ENCODE measurements at places on chromosomes 2 and 18. TPM values are rescaled to one million over a fixed set of nuclear protein-coding genes. Genes with fewer than 3 reads are reported as not detected.

DNA sequence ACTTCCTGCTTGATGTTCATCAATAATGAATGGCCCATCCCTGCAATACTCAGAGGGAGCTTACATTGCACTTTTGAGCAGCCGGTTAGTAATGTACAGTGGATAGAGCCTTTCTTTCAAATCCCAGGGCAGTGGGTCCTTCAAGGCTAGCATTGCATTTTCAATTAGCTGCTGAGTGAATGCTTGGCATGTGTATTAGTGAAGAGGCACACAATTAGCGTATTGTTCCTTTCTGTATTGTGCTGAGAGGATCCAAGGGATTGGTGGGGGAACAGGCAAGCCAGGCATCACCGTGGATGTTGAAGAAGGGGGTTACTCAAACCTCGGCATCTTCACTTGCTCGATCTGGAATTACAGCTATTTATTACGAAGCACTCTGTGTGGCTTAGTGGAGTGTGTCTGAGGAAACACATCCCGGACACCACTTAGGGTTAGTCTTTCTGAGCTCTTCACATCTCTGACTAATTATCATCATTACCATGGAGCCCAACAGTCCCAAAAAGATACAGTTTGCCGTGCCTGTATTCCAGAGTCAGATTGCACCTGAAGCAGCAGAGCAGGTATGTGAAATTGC, at the start of gene PPP1R1C:
PPP1R1C (plus strand) TSS at position 222 of the 574 bp plus-strand sequence; CDS start at position 480, 258 bp downstream.
- DNase-seq, result no peak

- DNase-seq, result no peak
These were observed 43.4 kb downstream of the MYL12B start for GRCh38 chr18:3305354-3305762.

GRCh38 chr2:176182671-176183070, 5.8 kb upstream of the HOXD1 start:
- DNase-seq, result no peak

The RTP5 gene
- total RNA-seq, result 0.60 TPM

- no peak for DNase-seq
These were observed 5.2 kb upstream of the PRLH start for GRCh38 chr2:237561221-237561620.

The ANTXR1 gene
- 0.11 TPM for total RNA-seq

DNA sequence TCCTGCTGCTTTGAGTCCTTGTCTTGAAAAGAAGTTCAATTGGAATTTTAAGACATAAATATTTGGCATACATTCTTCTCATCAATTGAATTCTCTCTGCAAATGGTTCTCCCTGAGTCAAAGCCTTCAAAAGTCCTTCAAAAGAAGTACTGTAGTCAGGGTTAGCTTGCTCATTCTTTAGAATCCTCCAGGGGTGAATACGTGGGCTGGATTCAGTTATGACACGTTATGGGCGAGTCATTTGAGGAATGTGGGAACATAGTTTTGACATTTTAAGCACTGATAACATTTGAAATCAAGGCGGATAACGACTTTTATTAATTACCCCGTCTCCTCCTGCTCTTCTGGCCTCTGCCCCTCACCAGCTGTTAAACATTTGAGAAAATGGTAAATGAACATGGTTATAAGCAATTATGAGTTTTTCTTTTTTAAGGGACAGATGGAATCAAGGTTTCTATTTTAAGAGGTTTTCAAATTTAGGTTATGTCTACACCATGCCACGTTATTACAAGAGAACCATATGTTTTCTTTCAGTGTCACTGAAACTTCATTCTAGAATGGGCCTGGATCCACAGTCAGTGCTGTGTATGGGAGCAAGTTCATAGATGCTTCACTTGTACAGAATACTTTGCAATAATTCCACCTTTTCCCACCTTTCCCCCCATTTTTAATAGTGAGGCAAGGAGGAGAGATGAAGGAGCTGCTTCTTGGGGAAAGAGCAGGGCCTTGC, 273.1 kb downstream of the TSN start:
- no peak for DNase-seq

- no peak for DNase-seq
These were observed 169.2 kb downstream of the CDH20 start for GRCh38 chr18:61502472-61502871.

DNA sequence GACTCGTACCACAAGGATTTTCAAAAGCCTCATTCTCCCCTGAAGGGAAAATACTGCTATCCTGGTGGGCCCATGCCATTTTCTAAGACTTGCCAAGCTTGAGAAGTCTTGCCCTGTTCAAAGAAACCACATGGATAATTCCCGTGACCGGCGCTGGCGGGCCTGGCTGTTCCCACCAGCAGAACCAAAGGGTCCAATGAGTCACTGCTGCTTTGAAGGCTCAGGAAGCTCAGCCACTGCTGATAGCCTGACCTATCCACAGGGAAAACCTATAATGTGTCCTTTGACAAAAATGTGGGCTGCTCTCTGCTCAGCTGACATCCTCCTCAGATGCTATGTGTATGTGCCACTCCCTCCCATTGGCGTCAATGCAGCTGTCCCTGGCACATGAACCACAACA, 137.9 kb upstream of the RAB12 start:
- no peak for DNase-seq

The CREG2 gene
- not detected for total RNA-seq

DNA sequence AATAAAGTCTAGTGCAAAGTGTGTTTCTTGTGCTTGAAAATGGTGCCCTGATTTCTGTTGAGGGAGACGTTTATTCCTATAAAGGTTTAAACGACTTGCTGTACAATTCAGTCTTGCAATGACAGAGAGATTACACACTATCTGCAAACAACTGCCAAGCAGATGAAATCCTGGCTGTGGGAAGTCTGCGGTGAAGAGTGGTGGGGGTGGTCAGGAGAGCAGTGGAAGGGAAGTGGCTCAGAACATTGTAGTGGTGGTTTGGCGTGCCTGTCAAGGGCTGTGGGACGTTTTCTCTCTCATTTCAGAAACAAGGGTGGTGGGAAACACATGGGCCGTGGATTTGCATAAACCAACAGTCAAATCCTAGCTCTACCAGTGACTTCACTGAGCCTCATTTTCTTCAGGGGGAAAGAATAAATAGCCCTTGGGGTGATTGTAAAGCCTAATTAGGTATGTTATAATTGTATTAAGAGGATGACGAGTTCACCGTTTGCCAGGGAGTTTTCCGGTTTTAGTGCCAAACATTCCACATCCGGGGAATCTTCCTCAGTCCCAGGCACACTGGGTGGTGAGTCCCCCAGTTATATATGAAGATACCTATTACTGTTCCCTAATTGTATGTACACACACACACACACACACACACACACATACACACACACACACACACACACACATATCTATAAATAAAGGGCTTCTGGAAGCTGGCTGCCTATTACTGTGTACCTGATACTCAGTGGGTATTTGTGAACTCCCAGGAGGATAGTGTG, 115.0 kb downstream of the SPTBN1 start:
- DNase-seq, result peak; percentile 80

- DNase-seq, result no peak
These were observed 674.5 kb downstream of the KCNJ3 start for GRCh38 chr2:155372969-155373368.

GRCh38 chr2:25400576-25401216, 59.0 kb upstream of the DNMT3A start:
- DNase-seq, result no peak

DNA sequence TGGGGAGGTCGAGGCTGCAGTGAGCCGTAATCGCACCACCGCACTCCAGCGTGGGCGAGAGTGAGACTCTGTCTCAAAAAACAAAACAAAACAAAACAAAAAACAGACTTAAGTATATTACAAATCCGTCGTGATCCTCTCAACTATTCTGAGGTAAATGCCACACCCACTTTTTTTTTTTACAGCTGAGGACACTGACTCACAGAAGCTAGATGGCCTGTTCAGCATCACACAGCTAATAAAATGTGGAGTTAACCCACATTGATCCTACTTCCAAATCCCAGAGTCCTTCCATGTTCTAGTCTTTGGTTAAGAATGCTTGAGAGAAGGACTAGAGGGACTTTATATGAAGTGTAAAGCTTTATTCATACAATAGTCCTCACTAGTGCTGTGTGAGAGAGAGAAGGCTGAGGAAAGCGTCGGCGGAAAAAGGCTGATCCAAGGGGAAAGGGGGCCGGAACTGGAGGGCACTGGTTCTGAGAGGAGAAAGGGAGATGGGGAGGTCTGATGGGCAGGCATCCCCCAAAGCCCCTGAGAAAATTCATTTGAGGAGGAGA, 627 bp downstream of the RNF25 start:
- no peak for DNase-seq

GRCh38 chr2:71511776-71512175, 58.4 kb downstream of the DYSF start:
- no peak for DNase-seq

- DNase-seq, result no peak
These were observed 325.8 kb downstream of the CCDC178 start for GRCh38 chr18:33114749-33115148.

DNA sequence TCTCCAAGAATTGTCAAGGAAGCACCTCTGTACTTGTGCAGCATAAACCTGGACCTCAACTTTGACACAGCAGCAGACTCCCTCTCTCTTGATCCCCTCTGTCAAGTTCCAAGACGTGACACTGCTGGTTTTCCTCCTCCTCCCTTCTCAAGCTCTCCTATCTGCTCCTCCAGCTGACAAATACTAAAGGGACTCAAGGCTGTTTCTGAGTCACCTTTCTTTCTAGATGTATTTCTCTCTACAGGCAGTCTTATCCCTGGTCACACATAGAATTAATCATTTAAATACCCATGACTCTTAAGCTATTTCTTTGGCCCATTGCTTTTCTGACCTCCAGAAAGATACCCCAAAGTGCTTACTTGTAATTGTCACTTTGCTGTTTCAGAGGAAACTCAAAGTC, 53.5 kb downstream of the SEPTIN10 start:
- DNase-seq, result no peak

- DNase-seq, result no peak
These were observed 10.7 kb downstream of the DOCK10 start for GRCh38 chr2:225031599-225031998.

GRCh38 chr2:117085737-117086136, 728.8 kb upstream of the DDX18 start:
- no peak for DNase-seq

The SLC35G4 gene
- total RNA-seq, result not detected

GRCh38 chr2:135091681-135092080, 39.6 kb downstream of the RAB3GAP1 start:
- DNase-seq, result no peak

- no peak for DNase-seq
These were observed 2.8 kb downstream of the MSH2 start for GRCh38 chr2:47405757-47406156.

DNA sequence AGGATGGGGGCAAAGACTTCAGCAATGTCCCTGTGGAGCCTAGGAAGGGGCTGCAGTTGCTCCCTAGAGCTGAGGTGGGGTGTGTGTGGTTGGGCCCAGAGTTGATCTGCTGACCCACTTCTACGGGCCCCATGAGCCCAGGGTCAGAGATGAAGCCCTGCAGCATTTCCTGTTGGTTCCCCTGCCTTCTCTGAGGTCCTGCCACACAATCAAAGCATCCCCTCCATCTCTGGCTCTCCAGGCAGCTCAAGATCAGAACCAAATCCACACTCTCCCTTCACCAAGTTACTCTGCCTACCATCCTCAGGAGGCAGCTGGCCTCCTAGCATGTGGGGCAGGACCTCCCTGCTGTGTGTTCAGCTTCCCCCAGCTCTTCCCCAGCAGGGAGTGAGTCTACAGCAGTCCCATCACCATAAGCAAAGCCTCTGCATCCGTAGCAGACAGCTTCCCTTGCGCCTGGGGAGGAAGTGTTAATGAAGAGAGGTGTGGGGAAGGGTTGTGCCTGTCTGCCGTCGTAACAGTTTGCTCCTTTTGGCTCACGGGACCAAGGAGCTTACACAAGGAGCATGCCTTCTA, 26.9 kb downstream of the TMEM247 start:
- DNase-seq, result no peak

The TMEM17 gene
- not detected for total RNA-seq

The KIAA2012 gene
- not detected for total RNA-seq

DNA sequence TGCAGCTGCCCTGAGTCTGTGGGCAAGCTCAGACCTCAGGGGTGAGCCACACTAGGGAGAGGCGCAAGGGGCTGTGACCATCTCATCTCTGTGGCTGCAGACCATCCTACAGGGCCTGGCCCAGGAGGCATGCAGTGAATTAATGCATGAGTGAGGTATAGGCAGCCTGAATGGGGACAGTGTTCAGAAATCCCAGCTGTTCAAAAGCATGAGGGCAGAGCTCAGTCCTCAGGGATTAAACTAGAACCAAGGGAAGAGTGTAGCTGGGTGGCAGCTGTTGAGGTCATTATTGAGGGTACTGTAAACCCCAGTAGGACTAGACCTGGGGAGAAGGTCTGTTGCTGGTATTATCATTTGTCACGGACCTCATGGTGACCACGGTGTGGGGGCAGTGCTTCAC, 17.0 kb downstream of the TMEM177 start:
- DNase-seq, result no peak

The VIT gene
- total RNA-seq, result not detected

DNA sequence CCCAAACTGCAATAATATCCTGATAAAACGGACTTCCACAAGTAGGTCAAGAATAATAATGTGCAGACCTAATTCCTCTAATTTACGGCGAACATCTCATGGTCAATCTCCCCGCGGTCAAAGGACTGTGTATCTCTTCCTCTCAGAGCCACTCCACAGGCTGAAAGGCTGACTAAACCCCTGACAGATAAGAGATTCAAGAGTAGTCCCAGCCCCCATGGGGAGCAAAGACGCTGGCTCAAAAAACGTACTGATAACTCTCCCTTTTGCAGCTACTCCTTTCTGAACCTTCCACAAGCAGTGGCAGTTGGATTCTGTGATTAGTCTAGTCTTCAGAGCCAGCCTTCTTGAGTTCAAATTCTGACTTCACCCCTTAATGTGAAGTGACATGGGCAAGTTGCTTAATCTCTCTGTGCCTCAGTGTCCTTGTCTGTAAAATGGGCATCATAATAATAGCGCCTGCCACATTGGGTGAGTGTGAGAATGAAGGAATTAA, 19.7 kb upstream of the IL18R1 start:
- DNase-seq, result no peak

GRCh38 chr2:200829258-200829655, 17.5 kb downstream of the BZW1 start:
- no peak for DNase-seq

DNA sequence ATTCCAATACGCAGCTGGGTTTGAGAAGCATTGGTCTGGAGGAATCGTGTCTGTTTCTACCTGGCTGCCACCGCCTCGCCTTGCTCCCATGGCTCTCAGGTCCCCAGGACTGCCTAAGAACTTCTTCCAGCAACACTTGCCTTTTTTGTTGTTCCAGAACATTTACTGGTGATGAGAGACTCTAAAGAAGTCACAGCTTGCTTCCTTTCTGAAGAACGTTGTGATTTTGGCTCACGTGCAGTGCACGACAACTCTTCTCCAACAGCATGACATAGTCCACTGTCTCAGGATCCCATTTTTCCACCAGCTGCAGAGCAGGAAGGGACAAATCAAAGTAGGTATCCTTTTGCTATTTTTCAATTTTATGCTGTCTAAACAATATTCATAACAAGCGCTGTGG, 940.9 kb downstream of the SLC4A3 start:
- no peak for DNase-seq

GRCh38 chr2:61380056-61380881, 90.6 kb downstream of the USP34 start:
- no peak for DNase-seq

The AFF3 gene
- 1.8 TPM for total RNA-seq

The FARP2 gene
- total RNA-seq, result 17.7 TPM

GRCh38 chr2:69196327-69197117, 183.5 kb downstream of the ANTXR1 start:
- DNase-seq, result no peak
